ENCODE measurements at places on chromosomes 7 and 10.

DNA sequence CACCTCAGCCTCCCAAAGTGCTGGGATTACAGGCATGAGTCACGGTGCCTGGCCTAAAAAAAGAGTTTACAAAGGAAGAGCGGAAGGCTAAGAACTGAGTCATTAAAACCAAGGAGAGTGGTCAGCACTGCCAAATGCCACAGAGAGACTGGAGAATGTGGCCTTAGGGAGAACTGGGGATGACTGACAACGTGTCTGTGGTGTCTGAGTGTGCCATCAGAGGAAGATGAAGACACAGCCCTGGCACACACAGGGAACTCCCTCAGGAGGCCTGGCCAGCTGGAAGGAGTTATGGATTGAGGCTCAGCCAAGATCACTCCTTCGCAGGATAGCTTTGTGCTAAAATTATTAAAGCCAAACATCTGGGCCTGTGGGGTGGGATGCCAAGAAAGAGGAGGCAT lies 3.9 kb upstream of the INA start:
- DNase-seq, result no peak

- no peak for DNase-seq
Observed at GRCh38 chr7:29285861-29286260, 91.3 kb downstream of the CHN2 start.

GRCh38 chr10:45063591-45064231 lies 63.0 kb downstream of the ZNF22 start:
- no peak for DNase-seq

- no peak for DNase-seq
Observed at GRCh38 chr10:48799341-48800006, 114.8 kb downstream of the WDFY4 start.

GRCh38 chr7:50331564-50332208 lies 27.2 kb downstream of the IKZF1 start:
- DNase-seq, result no peak

DNA sequence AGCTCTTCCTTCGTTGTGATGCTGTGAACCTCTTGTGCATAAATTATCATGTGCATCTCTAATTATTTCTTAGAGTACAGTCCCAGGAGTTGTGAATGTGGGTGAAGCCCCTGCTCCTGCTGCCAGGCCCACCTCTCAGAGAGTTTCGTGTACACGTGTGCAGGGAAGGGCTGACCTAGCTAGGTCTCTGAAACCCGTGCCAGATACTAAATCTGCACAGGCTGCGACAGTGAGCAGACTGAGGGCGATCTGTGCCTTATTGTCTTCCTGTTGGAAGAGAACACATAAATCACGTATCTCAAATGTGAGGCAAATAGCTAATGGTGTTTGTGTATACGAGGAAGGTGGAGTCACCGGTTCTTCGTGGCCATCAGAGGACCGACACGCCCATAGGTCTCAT lies 71.8 kb upstream of the DNAJB6 start:
- DNase-seq, result no peak

GRCh38 chr7:30671793-30672465 lies 10.3 kb downstream of the CRHR2 start:
- DNase-seq, result no peak

DNA sequence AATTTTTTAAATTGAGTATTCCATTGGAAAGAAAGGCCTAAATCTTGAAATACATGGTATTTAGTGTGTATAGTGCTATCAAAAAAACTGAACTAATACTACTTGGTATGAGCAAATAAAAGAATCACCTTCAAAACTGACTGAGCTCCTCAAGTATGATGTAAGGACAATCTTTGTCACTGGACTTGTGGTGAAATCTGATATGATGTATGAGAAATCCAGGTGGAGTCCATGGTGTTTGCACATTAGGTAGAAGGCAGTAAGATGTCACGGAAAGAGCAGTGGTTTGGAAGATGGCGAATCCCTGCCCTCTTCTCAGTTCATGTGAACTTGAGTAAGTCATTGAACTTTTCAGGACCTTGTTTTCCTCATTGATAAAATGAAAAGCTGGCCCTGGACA lies 62.1 kb upstream of the COL1A2 start:
- DNase-seq, result no peak

DNA sequence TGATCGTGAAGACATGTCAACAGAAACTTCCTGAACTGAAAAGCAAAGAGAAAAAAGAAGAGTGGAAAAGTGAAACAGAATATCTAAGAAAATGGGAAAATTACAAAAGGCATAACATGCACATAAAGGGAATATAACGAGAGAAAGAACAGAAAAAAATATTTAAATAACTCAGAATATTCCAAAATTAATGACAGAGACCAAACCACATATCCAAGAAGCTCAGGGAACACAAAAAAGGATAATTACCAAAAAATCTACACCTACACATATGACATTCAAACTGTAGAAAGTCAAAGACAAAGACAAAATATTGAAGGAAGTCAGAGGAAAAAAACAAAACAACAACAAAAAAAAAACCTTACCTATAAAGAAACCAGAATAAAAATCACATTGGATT lies 105.5 kb downstream of the OR13A1 start:
- no peak for DNase-seq

DNA sequence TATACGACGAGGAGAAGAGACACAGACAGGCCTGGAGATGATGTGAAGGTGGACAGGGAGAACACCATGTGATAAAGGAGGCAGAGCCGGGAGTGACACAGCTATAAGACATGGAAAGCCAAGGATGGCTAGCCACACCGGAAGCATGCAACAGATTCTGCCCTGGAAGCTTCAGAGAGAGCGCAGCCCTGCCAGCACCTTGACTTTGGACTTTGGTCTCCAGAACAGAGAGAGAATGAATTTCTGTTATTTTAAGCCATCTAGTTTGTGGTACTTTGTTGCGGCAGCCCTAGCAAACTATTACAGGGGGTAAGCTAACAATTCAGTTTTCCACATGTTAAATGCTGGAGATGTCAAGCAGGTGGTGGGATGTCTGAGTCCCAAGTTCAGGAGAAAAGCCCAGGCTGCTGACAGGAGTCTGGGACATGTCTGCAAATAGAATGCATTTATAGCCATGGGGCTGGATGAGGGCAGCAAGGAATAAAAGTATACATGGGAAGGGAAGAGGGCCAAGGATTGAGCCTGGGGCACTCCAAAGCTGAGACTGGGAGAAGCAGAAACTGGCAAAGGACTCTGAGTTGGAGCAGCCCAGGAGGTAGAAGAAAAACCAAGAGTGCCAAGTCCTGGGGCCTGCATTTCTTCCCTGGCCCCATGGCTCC lies 65.1 kb downstream of the ATXN7L1 start:
- no peak for DNase-seq

DNA sequence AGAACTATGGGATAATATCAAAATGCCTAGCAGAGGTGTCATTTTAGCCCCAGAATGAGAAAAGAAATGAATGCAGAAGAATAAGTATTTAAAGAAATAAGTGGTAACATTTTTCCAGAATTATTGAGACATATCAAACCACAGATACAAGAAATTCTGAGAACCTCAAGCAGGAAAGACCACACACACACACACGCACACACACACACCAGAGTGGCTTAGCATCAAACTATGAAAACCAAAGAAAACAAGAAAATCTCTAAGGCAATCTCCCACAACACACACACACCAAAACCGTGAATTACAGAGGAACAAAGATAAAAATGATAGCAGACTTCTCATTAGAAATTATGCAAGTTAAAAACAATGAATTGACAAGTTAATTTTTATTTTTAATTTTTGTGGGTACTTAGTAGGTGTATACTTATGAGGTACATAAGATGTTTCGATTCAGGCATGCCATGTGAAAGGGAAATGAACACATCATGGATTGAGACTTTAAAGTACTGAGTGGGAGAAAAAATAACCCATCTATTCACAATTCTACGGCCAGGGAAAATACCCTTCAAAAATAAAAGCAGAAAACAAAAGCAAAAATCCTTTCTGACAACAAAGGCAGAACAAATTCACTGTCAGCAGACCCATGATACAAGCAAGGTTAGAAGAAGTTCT lies 14.6 kb downstream of the PPIF start:
- DNase-seq, result no peak

All from T-helper 22 cell (primary cell).